D721Med (cell line): ENCODE measurements at places on chromosomes 2 and 18.

- DNase-seq, result no peak
Observed at GRCh38 chr2:217899231-217900009, 103.4 kb downstream of the TNS1 start.

DNA sequence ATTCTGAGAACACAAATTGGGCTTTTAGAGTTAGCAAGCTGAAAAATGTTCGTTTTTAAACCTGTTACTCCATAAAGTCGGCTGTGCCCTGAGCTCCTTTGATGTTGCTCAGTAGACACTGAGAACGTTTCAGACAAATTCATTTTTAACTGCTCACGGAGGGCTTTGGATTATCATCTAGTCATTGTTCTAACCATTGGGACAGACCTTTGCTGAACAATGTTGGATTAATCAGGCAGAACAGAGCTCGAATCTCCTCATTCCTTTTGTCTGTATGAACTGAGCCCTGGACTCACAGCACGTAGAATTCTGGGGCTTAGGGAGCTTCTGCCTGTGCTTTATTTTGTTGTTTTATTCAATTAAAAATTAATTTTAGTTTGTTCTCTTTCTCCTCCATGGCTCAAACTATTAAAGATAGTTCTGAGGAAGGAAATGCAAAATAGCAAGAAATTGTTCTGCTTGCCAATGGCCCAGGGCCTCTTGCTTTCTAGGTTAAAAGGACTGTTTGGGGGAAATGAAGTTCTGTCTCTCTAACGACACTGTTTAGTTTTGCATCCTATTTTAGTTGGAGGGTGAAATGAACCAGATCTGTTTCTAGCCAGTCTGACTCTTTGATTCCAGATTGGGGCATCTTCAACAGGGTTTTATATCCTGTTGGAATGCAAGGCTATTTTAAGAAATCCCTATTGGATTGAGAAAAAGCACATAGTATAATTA is 114.7 kb upstream of the CXCR4 start:
- no peak for DNase-seq

DNA sequence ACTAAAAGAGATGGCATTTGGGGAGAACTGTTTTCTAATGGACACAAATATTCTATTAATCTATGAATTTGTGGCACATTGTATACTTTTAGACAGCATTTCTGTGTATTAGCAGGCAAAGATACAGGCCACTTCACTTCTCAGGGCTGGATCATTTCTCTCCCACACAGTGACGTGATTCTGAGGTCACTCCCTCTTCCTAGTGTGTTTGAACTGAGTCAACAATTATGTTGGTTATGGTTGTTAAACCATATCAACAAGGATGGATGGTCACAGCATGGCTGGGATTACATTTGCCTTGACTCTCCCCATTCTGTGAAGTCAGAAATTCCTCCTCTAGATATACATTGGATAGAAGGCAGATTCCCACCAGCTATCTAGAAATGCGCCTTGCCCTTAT is 11.6 kb downstream of the NOSTRIN start:
- DNase-seq, result no peak

DNA sequence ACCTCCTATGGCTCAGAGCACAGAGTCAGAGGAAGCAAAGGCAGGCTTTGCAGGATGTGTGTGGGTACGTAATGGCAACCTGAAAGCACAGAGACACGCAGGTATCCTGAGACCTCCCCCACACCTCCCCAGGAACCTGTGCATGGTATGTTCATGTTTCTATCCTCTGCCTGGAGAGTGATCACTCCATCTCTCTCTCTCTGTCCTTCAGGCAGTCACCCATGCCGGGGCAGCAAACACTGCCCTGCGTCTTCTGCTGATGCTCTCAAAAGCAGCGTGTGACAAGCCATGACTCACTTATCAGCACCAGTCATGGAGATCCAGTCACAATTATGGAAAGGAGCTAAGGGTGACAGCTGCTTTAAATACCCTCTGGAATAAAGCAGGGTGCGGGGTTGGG is 52.7 kb downstream of the PDCL3 start:
- no peak for DNase-seq

DNA sequence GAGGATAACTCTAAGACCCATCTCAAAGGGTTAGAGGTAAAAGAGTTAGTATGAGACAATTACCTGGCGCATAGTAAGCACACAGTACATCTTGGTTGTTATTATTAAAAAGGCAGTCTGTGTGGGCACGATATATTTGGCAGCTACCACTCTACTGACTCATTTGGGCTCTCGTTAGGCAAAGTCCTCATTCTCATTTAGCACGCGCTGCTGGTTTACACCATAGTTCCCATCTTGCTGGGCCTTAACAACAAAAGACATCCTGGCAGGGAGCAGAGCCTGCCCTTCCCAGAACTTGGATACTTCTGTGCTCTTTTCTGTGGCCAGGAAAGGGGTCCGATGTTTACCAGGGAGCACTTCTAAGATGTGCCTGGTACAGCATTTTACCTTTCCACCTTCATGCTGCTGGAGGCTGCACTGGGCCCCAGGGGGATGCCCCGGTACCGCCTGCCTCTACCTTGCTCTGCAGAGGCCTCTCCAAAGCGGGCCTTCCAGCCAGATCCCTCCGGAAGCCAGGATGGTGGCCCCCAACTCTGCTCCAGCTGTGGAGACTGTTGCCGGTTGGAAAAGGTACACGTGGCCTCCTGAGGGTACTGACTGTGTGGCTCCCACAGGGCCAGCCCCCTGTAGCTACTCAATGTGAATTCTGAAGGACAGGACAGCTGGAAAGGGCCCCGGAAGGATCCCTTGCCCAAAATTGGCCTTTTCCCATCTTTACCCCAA is 15.0 kb downstream of the GLI2 start:
- DNase-seq, result no peak

- DNase-seq, result no peak
Observed at GRCh38 chr2:21229302-21229701, 105.5 kb downstream of the TDRD15 start.

DNA sequence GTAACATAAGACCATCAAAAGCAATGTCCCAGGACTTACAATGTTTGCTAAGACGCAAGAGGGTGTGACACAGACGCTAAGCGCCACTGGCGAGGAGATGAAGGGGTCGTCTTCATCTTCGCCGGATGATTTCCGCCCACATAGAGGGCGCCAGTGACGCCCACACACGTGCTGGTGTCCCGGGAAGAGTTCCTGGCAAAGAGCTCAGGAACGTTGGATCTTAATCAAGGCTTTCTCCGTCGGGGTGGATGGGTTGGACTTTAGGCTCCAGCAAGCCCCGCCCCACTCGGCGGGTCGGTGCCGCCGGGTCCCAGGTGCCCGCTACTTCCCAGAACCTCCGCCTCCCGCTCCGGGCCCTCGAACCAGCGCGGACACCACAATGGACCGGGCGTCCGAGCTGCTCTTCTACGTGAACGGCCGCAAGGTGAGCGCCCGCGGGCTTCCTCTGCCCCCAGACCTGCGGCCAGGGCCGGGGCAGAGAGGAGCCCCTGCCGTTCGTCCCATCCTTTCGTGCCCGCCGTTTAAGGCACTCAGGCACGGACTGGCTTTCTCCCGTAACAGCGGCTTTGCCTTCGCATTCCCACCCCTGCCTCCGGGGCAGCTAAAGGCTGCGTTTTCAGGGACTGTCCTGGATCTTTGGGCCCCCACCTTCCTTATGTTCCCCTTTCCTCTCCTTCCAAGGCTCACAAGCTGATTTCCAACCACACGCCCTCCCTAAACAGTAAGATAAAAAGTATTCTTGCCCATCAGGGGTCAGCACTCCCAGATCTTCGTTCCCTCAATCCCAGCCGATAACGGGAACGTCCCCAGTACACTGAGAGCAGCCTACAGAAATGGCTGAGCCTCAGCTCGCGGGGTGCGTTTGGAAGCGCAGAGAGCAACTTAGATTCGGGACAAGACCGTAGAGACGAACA is at the start of gene AOX1:
TSS of gene AOX1 (plus strand) at position 285 of the 914 bp plus-strand sequence. CDS start at position 380, 95 bp downstream.
- DNase-seq, result no peak

DNA sequence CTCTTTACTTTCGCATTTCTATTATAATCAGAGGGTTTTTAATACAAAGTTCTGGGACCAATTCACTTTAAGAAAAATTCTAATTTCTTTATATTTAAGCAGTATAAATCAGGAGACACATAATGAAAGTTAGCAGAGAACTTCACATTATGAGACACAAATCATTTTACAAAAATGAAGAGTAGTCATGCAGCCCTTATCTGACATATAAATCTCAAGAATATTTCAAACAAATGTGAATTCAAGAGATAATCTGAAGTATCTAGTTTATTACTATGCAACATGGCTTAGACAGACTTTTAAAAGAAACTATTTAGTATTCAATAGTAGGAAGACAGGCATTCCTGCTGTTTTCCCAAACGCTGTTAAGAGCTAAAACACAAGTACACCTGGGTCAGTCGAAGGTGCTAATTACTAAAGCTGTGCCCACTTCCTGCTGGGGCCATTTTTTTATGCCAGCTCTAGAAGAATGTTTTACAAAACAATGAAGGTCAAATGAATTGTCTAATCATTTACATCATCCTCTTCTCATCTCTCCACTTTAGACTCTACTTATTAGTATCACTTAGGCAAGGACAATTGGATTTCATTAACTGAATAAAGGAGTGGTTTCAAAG is 40.2 kb downstream of the CWC22 start:
- no peak for DNase-seq

- peak; percentile 31 for DNase-seq
Observed at GRCh38 chr2:45823723-45824206, 172.3 kb downstream of the PRKCE start.

DNA sequence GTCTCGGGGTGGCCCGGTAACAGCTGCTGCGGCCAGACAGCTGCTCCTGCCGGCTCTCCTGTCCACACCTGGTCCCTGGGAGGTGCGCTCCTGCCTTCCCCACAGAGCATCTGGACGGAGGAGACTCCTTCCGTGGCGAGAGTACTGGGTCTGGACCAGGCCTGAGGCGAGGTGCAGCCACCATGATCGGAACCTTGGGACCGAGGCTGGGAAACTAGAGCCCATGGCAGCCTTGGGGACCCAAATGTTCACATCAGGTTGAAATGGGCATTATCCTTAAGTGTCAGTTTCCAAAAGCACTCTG is 628 bp downstream of the GIGYF2 start:
- DNase-seq, result no peak

DNA sequence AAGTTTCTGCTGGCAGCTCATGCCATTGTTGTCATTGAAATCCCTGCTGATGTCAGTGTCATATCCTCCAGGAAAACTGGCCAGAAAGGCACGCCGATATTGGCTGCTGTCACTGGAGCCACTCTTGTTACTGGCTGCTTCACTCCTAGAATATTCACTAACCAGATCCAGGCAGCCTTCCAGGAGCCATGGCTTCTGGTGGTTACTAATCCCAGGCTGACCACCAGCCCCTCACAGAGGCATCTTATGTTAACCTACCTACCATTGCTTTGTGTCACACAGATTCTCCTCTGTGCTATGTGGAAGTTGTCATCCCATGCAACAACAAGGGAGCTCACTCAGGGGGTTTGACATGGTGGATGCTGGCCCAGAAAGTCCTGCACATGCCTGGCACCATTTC is 27.0 kb upstream of the MTX2 start:
- DNase-seq, result no peak

- no peak for DNase-seq
Observed at GRCh38 chr2:72149556-72150156, 2.0 kb upstream of the CYP26B1 start.

GRCh38 chr2:168708080-168708479 is 94.4 kb upstream of the NOSTRIN start:
- DNase-seq, result no peak

DNA sequence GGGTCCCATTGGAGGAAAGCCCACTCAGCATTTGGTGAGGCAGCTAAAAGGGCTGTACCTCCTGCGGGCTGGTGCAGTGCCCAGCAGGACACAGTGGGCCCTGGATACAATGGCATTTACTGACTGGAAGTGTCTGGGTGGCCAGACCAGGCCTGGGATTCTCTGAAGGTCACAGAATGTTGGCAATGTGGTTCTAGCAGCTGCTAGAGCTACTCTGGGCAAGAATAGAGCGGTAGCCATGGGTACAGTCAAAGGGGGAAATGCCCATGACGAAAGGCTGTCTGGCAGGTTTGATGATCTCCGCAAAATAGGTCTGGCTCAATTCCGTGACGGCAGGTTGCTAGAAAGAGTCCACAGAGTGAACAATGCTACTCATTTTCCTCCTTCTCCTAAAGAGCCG is 241.8 kb downstream of the AFF3 start:
- DNase-seq, result no peak

DNA sequence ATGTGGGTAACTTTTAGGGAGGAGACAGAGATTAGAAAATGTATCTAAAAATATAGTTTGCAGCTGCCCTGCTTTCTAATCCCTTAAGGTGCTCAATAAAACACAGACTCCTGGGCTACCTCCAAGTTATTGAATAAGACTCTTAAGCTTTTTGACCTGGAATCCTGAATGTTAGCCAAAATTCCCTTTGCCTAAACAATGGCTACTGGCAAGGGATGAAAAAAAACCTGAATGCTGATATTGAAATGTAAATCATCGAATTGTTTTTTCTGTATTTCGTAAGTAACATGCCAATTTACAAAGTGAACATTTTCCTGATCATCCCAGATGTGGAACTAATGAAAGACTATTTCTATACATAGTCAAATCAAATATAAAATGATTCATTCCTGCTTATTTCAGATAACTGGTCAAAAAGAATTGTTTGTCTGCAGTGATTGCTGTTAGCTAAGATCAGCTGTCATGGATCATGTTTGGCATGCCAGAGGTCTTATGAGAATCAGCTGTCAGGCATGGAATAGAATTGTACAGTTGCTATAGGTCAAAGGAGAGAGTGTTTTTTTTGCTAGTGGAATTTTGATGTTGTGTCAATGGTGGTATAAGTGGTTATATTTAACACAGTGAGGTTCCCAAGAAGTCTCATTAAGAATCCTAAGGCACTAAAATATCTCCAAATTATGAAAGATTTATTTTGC is 363.6 kb upstream of the CWC22 start:
- no peak for DNase-seq
